NK-92 treated with Interleukin-12 subunit alpha and Interleukin-12 subunit beta, amount 100 ng/mL, for 24 hours (cell line): ENCODE measurements at places on chromosomes 13 and 19.

DNA sequence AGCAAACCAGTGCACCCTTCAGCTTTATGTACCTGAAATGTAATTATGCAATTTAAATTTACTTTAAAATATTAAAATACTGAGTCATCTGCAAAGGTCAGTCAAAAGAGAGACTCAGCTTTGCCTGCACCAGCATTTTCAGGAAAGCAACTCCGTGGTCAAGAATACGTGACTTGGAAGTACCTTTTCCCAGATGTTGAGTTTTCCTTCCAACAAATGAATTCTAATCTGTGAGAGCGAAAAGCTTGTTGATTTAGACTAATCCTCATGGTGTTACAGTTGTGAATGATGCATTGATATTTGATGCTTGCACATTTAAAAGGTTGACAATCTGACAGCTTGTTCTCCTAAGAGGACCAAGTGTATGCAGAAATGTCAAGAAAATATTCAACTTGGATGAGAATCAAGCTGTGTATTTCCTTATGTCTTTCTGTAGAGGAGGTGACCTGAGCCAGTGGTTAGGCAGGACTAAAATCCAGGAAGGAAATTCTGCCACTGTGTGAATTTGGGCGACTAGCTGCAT, 270.4 kb downstream of the ABCC4 start:
- DNase-seq, result no peak

DNA sequence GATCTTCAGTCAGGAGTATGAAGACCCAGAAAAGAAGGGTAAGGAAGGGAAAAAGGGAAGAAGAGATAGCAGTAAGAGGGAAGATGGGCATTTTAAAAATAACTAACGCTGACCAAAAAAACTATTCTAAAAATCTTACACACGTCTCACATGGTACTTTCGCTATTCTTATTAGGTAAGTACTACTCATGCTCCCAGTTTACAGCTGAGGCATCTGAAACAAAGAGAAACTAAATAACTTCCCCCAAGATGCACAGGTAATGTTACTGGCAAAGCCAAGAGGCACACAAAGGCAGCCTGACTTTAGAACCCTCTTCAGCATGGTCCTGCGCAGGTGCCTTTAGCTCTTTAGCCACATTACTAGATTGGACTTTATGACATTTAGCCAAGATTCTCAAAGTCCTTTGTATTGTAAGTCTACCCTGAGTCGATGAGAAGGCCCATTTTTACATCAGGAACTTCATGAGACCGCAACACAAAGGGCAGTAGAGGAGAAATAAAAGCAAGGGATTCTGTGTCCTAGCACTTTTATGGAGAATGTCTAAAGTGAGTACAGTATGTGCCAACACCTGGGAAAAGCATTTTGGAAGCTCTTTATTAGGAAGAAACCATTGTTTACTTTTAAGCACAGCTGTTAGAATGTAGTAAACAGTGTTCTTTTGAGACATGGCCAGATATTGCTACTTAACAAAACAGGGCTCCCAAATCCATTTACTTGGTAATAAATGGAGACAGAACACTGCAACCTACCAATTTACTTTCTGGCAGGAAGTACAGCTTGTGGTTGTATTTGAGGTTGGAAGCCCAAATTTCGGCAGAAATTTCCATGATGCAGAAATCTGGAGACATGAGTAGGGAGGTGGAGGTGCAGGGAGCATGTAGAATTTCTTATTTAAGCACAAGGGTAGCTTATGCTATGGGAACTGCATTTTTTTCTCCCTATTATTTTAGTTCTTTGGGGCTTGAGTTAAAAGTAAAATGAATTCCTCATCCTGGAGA, 250.7 kb downstream of the KCTD12 start:
- no peak for DNase-seq

- DNase-seq, result no peak
Measured at GRCh38 chr13:77898097-77898496, 20.5 kb downstream of the EDNRB start.

DNA sequence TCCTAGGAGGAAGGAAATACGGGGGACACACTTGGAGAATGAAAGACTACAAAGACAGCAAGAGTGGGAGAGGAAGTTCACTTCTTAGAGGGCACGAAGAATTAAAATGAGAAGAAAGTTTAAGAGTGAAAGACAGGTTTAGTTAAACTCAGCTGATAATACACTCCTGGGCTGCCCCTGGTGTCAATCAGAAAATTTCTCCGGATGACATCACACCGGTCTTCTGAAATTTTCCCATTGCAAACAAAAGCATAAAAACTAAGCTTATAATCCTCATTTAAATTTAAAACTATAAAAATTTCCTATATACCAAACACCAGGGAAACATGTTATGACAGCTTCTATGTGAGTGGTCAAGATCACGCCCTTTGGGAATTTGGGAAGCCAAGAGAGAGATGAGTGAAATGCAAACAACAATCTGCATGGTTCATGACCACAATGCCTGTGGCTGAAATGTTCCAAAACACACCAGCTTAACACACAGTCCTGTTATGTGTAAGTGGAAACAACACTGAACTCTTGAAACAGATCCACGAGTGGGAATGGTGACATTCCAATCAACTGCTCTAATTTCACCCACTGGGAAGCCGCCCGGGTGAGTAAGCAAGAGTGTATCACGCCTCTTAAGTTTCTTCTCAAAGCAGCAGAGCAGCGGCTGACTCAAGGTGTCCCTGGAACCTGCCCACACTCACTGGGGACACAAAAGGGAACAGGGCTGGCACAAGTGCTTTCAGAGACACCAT, 49.0 kb downstream of the BRD4 start:
- no peak for DNase-seq

DNA sequence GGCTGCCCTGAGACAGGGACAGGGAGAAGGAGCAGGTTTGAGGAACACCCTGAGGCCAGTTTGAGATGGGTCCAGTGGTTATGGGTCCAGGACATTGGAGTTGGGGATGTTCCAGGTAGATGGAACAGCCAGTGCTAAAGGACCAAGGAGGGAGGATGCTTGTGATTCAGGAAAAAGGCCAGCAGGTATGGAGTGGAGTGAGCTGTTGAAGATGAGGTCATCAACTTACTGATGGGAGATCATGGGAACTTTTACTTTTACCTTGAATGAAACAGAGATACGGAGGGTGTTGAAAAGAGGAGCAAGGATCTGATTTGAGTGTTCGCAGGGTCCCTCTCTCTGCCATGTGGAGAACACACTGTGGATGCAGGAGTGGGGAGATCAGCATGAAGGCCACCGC, 25.5 kb downstream of the SPTBN4 start:
- no peak for DNase-seq

DNA sequence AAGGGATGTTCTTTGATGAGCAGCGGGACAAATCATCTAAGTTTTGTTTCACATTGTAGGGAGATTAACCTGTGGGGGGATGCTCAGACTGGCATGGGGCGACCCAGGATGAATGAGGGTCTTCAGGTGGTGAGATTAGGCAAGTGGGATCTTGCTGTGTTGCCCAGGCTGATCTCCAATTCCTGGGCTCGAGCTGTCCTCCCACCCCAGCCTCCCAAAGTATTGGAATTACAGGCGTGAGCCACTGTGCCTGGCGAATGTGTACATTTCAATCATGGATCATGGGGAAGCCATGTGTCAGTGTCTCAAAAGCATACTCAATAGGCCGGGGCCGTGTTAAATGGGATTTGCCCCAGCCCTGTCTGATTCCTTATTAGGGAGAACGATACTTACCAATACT, 8.1 kb downstream of the SLC25A42 start:
- no peak for DNase-seq

DNA sequence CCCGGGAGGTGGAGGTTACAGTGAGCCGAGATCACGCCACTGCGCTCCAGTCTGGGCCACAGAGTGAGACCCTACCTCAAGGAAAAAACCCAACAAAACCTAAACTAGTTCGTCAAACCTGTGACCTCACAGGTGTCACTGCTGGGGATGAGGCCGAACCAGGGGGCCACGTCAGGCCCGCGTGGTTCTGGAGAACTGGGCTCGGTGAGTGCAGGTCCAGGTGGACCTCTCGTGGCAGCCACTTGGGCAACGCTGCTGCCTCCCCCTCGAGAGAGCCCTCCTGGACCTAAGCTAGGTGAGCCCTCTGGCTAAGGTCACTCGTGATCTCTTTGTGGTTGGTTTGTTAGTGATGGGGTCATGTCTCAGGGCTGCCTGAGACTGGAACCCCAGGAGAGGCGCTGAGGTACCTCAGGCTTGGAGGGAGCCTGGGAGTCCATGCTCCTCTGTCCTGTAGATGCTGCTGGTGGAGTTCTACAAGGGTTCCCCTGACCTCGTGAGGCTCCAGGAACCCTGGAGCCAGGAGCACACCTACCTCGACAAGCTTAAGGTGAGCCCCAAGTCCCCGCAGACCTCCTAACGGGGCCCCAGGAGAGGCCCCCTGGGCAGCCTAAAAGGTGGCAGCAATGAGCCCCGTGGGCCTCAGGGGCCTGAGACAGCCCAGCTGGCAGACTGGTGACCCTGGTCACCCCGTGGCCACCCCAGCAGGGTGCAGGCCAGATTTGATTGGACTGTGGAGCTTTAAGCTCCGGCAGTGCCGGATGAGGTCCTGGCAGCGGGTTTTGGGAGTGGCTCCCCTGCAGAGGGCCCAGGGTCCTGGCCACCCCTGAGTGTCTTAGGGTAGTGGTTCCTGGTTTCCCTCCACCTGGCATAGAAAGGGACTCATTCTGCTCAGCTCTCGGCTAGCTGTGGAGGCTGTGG, 15.6 kb downstream of the MPND start:
- no peak for DNase-seq

DNA sequence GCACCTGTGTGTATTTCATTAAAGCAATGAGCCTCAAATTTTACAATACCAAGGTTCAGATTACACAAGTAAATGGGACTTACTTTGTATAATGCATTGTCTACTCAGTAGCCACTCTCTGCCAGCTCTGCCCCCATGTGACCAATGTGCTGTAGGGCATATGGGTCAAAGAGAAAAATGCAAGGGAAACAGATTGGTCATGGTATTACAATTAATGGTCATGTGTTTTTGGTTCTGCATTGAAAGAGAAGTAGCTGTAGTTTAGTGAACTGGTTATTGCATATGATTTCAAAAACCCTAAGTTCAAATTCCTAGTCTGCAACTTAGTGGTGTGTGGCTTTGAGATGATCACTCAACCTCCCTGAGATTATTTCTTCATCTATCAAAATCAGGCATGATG, 545.4 kb downstream of the SUCLA2 start:
- no peak for DNase-seq

DNA sequence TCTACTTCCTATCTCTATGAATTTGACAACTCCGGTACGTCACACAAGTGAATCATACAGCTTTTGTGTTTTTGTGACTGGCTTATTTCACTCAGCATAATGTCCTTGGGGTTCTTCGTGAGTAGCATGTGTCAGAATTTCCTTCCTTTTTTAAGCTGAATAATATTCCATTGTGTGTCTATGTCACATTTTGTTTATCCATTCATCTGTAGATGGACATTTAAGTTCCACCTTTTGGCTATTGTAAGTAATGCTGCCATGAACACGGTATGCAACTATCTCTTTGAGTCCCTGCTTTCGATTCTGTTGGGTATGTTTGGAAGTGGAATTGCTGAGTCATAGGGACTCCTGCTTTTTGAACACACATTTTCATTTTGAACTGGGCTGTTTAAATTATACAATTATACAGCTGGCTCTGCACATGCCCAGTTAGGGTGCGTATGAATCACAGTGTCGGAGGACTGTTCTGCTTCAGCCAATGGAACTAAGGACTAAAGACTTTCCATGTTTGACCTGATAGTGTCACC, 43.0 kb upstream of the C13orf42 start:
- DNase-seq, result no peak

DNA sequence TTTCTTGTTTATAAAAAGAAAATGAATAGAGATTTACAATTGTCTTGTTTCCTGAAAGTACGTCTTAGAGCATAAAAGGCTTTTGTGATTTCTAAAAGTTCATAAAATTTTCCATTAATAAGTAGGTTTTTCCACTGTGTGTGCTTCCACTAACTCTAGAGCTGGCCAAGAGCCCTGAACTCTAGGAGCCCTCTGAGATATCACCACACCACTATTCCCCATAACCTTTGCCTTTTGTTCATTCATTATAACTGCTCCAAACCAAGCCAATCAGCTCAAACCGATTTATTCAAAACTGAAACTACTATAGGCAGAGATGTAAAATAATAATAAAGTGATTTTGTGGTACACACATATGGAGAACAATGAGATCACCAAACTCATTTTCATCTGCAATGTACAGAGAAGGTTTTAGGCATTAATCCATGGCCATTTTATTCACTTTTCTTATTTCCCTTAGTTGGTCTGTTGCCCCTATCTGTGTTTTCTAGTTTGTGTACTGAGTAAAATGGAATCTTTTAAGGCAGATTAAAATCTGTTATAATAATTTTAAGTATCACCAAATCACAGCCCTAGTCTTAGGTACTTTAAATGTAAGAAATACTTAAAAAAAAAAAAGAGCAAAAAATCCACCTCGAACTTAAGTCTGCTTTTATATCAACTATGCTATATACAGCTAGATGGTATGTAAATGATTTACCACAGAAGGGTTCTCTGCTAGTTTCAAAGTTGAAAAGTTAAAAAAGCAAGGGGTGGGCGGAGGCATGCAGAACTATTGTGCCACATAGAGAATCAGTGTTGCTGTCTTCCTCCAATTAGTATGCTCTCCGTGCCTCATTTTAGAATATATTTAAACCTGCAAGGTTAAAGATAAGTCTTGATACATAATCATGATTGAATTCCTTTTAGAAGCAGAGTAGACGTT, 311.3 kb downstream of the KLF12 start:
- DNase-seq, result no peak

- DNase-seq, result no peak
Measured at GRCh38 chr19:35144600-35145436, 1.8 kb downstream of the FXYD7 start.

GRCh38 chr13:42746866-42747265, 34.5 kb upstream of the FAM216B start:
- no peak for DNase-seq

- DNase-seq, result no peak
Measured at GRCh38 chr19:49217382-49217781, 59.8 kb downstream of the TRPM4 start.

DNA sequence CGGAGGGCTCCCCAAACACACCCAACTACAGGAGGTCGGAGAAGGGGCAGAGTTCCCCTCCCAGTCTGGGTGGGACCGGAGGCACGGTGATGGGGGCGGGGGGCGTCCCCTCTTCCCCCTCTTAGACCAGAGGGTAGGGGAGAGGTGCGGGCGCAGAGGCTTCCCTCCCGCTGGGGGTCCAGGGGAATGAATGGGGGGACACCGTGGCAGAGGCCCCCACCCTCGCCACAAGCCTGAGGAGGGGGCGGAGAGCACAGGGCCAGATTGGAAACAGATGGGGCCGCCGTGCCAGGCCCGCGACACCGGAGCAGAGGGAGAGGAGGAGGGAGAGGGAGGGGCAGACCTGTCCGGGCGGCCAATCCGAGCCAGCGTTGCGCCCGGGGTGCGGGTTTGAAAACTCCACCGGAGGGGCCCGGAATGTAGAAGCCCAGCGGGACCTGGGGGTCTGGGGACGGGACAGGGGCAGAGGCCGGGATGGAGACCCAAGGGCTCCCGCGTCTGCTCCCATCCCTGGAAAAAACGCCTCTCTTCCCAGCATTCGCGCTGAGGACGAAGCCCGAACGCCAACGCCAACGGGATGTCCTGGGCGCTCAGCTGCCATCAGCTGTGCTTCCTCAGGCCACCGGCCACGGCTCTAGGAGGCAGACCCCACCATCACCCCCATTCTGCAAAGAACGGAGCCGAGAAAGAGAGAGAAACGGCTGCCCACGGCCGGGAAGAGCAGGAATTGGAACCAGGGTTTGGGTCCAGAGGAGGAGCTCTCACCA, 46.8 kb downstream of the PTPRS start:
- DNase-seq, result no peak
